ENCODE measurements at places on chromosomes 12 and 14.

GRCh38 chr14:70655110-70655826, 13.6 kb downstream of the TTC9 start:
- DNase-seq: peak; percentile 83

- no peak for DNase-seq
Observed at GRCh38 chr14:54909817-54910558, 7.4 kb upstream of the GCH1 start.

GRCh38 chr14:23068789-23069412, 11.6 kb upstream of the CDH24 start:
- peak; percentile 90 for DNase-seq

GRCh38 chr14:28651148-28651547, 115.4 kb upstream of the FOXG1 start:
- no peak for DNase-seq

- DNase-seq: no peak
Observed at GRCh38 chr12:100652488-100652887, 79.0 kb downstream of the GAS2L3 start.

DNA sequence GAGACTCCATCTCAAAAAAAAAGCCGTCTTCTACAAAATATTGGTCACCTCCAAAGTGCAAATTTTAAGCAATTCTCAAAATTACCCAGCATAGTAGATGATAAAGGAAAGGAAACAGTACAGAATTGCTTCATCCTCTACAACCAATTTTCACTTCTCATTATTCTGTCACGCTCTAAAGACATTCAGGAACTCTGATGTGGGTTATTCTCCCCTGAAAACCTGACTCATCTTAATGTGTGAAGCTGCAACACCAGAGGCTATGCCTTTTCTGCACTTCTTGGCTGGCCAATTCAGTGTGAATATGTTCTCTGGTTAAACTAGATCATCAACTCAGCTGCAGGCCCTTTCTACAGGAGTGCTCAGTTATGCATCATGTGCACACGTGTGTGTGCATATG, 11.0 kb downstream of the PTGER2 start:
- DNase-seq: peak; percentile 59

GRCh38 chr12:108967869-108968540, 52.9 kb downstream of the SVOP start:
- DNase-seq: peak; percentile 31

DNA sequence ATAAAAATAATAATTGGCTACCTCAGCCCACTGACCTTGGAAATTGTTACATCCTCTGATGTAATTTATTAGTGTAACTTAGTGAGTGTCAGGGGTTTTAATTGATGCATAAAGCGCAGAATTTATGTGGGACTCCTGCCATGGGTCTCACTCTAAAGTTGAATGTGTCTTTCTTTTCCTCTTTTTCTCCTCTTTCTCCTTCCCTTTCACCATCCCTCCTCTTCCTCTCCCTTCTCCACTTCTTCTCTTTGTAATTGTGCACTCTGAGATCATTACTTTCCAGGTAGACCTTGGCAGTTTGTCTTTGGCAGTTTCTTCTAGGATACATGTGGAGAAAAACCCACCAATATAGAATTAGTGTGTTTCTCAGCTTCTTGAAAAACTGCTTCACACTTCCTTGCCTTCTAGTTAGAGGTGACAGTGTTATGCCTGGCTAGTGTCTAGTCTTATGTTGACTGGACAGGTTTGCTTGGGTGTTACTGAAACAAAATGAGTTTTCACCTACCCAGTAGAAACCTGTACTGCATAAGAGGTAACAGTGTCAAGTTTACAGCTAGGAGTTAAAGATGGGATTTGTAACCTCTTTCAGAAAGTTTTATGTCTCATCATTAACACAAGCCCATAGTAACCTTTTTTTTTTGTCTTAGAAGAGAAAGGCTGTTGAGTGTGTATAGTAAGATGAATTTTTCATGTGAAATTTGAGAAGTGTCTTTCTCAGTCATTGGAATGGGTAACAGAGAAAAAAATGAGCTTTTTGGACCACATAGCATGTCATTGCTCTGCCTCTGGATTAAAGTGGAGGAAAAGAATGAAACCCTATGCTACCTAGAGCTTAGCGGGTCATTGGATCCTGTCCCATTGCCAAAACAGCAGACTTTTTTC, 18.6 kb downstream of the PELI2 start:
- DNase-seq: no peak

GRCh38 chr14:29953501-29953900, 25.9 kb upstream of the PRKD1 start:
- DNase-seq: no peak

DNA sequence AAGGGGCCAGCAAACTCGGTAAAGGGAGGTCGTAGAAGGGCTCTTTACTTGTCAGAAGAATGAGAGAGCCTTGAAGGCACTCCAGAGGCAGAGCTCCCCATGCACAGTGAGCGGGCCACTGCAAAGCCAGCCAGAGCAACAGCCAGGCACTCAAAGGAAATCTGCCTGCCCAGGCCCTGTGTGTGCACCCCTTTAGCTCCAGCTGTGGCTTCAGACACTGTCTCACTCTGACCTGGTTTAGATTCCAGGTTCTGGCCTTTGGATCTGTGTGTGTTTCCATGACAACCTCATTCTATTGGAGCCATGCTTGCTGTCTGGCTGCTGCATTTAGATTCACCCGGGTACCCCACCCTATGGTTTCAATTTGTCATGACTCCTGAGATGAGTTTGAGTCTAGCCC, 170.3 kb downstream of the CAPZA3 start:
- no peak for DNase-seq

- DNase-seq: peak; percentile 16
Observed at GRCh38 chr12:15856097-15856982, 25.8 kb upstream of the STRAP start.

DNA sequence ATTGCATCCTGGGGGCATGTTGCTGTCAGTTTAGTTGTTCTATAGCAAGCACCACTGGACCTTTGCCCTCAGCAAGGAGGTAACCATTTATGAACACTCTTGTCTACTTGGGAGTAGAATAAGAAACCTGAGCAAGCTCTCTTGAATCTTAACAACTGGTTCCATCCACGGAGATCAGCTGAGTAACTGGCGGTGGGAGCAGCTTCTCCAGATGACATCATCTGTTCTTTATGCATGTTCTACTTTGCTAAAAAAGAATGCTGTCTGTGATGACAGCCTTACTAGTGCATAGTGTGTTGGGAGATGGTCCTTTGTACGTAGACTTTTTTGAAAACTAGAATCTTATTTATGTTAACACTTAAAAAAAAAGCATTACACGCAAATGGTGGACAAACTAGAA, 17.7 kb downstream of the SLC4A8 start:
- no peak for DNase-seq

DNA sequence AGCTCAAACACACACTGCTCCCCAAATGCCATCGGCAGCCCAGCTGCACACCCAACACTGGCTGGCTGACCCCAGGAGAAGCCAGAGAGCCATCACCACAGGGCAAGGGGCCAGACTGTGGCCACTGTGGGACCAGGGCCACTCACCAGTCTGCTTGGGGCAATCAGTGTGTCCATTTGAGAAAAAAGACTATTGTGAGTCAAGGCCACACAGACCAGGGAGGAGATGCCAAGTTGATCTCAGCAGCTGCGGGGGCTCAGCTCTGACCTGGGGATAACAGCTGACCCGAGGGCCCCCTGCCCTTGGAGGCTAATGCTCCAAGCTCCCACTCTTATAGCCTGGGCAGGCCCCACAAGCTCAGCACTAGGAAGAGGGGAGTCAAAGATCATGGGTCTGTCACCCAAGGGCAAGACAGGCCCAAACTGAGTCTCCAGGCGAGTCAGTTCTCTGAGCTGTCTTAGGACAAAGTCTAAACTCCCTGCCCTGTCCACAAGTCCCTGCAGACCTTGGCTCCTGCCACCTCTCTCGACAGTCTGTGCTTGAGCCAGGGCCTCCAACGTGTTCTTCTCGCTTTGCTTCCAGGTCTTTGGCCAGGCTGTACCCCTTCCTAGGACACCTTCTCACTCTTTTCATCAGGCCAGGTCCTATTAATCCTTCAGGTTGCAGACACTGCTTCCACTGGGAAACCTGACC, 30.1 kb upstream of the PNMA1 start:
- no peak for DNase-seq

DNA sequence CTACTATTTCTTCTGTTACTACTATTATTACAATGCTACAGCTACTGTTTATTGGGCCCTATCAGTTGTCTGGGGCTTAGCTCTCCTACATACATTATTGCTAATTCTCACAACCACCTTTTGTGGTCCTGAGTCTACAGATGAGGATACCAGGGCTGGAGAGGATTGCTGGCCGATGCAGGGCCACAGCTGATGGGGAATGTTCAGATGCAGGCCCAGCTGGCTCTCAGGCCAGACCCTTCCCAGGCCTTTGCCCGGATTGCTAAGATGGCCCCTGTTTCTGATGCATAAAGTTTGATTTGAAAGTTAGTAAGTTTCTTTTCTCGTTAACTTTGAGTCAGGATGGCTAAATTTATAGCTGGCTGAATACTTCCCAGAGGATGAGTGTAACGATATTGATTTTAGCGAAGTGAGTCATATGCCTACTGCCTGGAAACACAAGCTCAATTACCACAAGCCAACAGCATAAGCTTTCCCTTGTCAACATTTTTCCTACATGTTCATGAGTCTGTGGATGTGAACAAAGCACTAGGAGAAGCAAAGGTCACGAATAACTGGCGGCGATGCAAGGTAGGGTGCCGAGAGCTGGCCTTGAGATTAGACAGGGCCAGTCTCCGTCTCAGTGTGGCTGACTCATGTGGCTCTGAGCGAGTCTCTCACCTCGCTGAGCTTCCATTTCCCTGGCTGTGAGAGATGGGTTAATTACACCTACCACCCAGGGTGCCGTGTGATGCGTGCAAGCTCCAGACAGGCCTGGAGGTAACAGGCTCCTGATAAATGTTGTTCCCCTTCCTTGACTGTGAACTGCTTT, 111.0 kb downstream of the BEGAIN start:
- no peak for DNase-seq

- no peak for DNase-seq
Observed at GRCh38 chr12:9868311-9868801, 798 bp downstream of the CLEC2B start.

DNA sequence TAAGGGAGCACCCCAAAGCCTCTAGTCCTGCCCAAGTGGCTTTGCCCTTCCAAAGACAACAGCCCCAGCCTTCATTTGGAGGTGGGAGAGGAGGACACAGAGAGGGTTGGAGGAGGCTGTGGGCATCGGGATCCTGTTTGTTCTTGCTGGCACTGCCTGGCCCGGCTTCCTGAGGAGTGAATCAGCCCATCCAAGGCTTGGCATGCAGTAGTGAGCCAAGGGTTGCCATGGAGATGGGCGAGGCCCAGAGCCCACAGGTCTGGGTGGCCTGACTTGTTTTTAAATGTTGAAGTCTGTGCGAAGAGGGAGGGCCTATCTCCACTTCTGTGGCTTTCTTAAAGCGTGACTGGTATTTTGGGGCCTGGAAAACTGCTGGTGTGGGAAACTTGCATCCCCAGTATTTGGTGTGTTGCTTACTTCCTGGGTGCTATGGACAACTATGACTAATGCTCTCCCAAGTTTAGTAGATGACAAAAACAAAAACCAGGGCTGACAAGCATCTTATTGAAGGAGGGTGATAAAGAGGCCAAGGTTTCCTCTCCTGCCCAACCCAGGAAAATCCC, 15.8 kb downstream of the CD9 start:
- no peak for DNase-seq

GRCh38 chr14:54638135-54638446, 71.2 kb downstream of the SAMD4A start:
- DNase-seq: no peak

DNA sequence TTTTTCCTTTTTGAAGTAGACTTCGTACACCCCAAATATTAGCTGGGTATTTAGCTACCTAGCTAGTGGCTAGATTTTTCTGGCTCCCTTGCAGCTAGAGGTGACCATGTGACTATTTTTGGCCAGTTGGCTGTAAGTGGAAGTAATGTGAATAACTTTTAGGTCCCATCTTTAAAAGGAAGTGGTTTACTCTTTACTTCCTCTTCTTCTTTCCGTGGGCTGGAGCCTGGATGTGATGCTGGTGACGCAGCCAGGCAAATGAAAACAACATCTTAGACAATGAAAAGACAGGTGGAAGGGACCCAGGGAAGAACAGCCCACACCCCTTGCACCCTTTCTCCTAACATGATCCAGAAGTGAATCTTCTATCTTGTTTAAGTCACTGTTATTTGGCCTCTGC, 245.5 kb downstream of the ATP23 start:
- DNase-seq: no peak

DNA sequence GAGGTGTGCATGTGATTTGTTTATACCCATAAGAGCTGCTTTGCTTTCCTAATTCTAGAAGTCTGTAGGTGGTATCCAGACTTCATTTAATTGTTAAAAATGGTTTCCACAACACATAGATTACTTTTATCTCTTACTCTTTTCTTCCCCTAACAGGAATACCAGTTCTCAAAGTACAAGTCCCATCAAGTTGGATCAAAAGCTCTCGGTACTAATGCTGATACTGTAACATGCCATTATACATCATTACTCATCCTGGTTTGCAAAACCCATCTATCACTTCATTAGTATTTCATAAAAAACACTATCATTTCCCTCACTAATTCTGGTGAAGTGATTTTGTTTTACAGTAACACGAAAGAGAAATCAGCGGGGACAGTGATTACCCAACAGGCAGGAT, 94.3 kb downstream of the PPP2R5E start:
- no peak for DNase-seq

DNA sequence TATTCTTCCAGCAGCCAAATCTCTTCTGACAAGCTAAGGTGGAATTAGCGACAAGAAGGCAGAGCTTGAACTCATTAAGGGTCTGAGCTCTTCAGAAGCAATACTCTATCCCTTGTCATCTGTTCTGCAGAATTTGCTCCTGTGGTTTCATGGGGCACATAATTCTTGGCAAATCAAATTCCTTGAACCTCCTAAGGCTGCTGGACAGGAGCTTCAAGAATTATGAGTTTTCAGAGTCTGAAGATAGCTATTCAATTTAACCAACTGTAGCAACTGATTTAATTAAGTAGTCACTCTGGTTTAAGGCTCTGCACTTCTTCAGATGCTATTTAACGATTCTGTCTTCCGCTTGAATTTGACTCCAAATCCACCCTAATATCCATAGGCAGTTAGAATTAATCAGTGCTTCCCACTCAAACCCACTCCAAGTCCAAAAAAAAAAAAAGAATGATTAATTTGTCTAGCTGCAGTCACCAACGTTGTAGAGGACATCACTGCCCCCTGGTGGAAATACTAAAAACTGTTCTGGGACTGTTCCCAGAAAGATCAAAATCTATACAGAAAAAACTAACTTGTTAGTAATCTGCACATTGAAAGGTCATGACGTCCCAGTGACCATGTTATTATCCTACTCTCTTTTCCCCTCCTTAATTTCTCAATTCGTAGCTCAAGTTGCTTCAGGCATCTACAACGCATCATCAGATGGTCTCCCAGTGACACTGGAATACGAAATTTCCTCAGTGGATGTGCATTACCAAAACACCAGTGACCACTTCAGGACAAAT, 169.9 kb downstream of the KIF21A start:
- peak; percentile 4 for DNase-seq
